ENCODE measurements at places on chromosomes 7 and 10.
A peak's percentile ranks its signal among the peaks of the same experiment; 100 is the strongest.

DNA sequence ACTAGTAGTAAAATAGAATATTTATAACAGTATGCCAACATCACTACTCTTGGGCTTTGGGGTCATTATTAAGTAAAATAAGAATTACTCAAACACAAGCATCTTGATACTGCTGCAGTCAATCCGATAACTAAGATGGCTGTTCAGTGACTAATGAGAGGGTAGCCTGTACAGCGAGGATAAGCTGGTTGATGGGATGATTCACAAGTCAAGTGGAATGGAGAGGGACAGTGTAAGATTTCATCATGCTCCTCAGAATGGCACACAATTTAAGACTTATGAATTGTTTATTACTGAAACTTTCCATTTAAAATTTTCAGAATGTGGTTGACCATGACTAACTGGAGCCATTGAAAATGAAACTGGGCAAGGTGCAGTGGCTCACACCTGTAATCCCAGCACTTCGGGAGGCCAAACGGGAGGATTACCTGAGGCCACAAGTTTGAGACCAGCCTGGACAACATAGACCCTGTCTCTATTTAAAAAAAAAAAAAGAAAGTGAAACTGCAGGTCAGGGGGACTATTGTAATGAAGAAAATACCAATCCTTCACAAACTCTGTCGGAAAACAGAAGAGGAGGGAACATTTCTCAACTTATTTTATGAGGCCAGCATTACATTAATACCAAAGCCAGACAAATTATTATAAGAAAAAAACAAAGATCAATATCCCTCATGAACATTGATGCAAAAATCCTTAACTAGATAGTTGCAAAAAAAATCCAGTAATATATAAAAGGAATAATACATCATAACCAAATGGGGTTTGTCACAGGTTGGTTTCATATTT lies 11.2 kb downstream of the AVL9 start:
- DNase-seq: peak; percentile 49

GRCh38 chr10:29546773-29547313 lies 87.9 kb downstream of the SVIL start:
- DNase-seq: no peak

DNA sequence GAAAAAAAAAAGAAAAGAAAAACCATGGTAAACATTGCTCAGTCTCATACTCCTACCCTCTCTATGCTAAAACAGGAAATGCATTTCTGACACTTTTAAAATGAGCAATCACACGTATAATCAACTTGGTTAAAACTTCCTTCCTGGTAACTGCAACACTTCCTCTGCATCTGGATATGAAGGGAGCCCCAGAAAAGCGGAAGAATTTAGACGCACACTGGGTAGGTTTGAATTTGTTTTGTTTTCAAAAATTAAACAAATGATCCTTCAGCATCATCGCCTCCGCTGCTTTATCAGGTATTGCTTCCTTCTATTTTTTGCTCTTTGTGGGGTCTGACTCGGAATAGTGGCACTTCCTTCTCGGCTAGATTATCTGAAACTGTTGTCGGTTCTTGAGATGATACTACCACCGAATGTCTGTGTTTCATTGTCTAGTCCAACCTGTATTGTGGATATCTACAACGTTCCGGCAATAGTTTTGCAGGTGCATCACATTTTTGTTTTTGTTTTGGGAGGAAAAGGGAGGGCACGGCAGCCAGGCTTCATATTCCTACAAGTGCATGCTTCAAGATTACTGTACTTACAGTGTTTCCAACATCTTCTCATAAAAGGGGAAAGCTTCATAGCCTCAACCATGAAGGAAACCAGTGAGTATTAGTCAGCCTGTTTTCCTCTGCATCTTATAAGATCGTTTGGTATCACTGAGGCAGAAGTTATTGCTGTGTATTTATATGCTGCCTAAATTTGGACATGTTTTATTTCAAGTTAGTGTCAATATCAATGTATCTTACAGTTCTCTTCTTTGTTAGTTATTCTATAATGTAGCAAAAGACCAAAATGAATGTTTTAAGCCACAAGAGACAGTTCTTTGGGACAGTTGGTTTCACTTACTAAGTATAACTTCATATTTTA lies at the start of gene PIK3CG:
Gene PIK3CG, plus strand, starts transcription at position 153 of the 912 bp plus-strand sequence. CDS start 2,280 bp downstream, outside the sequence.
- peak; percentile 93 for DNase-seq

GRCh38 chr7:44176486-44176885 lies 12.8 kb downstream of the GCK start:
- DNase-seq: no peak

GRCh38 chr7:148588168-148588567 lies 2.4 kb upstream of the C7orf33 start:
- DNase-seq: no peak
